A549 treated with Mapracorat at 1 μM for 4 hours (cell line): ENCODE measurements at places on chromosomes 5 and 9. TPM values are rescaled to one million over a fixed set of nuclear protein-coding genes. Genes with fewer than 3 reads are reported as not detected.

TNFSF15 gene
- total RNA-seq, result 0.08 to 0.12 TPM (median 0.10 TPM) in 5 replicates

KCNV2 gene
- total RNA-seq, result not detected in 5 replicates

GABRA1 gene
- not detected in 5 replicates for total RNA-seq

GABRG2 gene
- total RNA-seq, result not detected in 5 replicates

UBQLN1 gene
- 98.1 to 114 TPM (median 109 TPM) in 5 replicates for total RNA-seq

CAPSL gene
- not detected in 5 replicates for total RNA-seq

NUDT2 gene
- 22.5 to 26.7 TPM (median 25.4 TPM) in 5 replicates for total RNA-seq

OXCT1 gene
- 2.5 to 3.7 TPM (median 2.9 TPM) in 5 replicates for total RNA-seq

LCN1 gene
- total RNA-seq, result not detected in 5 replicates

PCDHA4 gene
- 1.5 to 1.8 TPM (median 1.7 TPM) in 5 replicates for total RNA-seq

PDE6A gene
- total RNA-seq, result 0.20 to 0.43 TPM (median 0.25 TPM) in 5 replicates

SLC22A4 gene
- total RNA-seq, result 5.3 to 5.7 TPM (median 5.5 TPM) in 5 replicates

GNAQ gene
- total RNA-seq, result 13.7 to 16.6 TPM (median 15.3 TPM) in 5 replicates

HAPLN1 gene
- total RNA-seq, result not detected in 5 replicates

TAF11L5 gene
- not detected in 5 replicates for total RNA-seq

GFRA3 gene
- 0.18 TPM in 1 of 5 replicates, not detected in the others for total RNA-seq

FOXD4 gene
- total RNA-seq, result 0.26 to 0.46 TPM (median 0.42 TPM) in 5 replicates

TLR4 gene
- 0.06 to 0.16 TPM (median 0.10 TPM) in 5 replicates for total RNA-seq
